ENCODE measurements at places on chromosomes 4 and X. TPM values are rescaled to one million over a fixed set of nuclear protein-coding genes. Genes with fewer than 3 reads are reported as not detected.

DNA sequence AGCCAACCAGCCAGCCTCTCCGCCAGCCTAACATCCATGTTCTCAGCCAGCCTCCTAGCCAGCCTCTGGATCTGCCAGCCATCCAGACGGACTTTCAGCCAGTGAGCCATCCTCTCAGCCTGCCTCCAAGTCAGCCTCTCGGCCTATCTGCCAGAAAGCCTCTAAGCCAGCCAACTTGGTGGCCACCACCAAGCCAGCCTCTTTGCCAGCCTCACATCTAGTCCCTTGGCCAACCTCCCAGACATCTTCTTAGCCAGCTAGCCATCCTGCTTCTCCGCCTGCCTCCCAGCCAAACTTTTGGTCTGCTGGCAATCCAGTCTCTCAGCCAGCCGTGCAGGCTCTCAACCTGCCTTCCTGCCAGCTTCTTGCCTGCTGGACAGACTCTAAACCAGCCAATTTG, 16.4 kb upstream of the ARAP2 start:
- ATAC-seq, result no peak

DNA sequence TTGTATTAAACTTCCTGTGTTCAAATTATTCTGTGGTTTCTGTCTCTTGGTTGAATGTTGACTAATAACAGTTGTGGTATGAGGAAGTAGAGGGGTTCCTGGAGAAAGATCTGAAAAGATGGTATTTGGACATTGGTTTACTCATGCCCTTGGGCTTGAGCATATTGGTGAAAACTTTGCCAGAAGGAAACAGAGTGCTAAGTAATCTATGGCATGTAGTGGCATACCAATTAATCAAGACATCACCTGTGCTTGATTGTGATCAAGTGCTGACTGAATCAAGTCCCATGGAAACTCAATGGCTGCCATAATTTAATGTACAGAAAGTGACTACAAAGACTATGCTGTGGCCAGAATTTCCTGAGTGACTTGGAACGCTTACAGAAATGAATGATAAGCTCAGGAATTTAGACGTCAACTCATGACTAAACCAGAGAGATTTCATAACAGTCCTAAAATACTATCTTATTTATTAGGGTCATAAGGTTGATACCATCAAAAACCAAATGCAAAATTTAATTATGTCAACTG, 2062.9 kb downstream of the ARAP2 start:
- ATAC-seq, result no peak

DNA sequence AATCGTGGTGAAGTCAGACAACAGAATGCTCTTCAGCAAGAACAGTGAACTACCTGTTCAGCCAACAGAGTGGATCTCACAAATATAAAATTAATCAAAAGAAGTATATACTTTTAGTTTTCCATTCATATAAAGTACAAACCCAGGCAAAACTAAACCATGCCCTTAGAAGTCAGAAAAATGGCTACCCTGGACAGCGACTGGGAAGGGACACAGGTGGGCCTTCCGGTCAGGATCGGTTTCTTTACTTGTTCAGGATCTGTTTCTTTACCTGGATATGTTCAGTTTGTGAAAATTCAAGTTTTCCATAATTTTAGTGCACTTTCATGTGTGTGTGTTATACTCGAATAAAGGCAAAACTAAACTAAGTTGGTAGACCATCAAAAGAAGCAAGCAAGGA, 12.4 kb upstream of the GPR173 start:
- no peak for ATAC-seq

Gene PALLD
- total RNA-seq, result 25.3 TPM

Gene DOCK11
- total RNA-seq, result 24.7 TPM

- no peak for ATAC-seq
Measured at GRCh38 chr4:115562506-115562905, 449.1 kb upstream of the NDST4 start.

DNA sequence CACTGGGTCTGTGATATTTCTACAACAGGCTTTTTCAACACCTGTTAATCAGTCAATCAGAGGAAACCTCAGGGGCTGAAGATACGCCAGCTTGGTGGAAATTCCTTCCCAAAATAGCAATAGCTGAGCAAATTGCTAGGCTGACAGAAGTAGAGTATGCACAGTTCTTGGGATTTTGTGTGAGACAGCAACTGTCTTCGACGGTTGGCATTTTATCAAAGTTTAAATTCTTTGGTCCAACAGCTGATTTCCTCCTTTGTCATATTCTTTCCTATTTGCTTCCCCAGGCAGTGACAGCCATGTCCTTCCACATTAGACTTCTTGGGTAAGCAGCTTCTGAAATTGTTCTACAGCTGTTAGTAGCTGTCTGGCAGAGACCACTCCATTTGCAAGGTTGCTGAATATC, 8.0 kb upstream of the PALLD start:
- no peak for ATAC-seq

DNA sequence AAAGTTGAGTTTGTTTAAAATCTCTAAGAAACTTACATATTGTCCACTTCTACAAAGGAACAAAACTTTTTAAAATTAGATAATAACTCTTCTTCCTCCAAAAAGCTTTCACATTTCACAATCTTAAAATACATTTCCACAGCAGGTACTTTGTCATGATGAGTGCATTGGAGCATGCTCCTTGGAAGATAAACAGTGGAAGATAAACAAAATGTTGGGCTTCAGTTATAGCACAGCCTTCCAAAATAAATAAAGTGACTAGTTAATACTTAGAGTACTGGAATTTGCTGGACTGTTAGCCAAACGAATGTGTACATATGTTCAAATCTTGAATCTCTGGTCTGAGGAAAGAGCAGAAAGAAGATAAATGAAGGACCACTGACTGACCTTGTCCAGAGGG, 54.9 kb upstream of the PDE5A start:
- no peak for ATAC-seq

- no peak for ATAC-seq
Measured at GRCh38 chr4:37727635-37728034, 41.5 kb upstream of the RELL1 start.

Gene HS6ST2
- 25.7 TPM for total RNA-seq

DNA sequence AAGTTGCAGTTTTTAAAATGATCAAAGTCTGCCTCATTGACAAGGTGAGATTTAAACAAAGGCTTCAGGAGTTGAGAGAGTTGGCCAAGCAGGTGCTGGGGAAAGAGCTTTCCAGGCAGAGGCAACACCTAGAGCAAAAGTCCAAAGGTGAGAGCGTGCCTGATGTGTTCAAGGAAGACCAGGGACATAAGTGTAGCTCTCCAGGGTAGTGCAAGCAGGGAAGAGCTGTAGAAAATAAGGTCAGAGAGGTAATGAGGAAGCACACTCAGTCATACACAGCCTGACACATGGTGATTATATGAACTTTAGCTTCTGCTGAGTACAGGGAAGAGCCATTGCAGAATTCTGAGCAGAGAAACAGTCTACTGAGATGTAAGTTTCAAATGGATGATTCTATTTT, 265.0 kb upstream of the NWD2 start:
- ATAC-seq, result no peak

Gene IL9R
- total RNA-seq, result not detected

DNA sequence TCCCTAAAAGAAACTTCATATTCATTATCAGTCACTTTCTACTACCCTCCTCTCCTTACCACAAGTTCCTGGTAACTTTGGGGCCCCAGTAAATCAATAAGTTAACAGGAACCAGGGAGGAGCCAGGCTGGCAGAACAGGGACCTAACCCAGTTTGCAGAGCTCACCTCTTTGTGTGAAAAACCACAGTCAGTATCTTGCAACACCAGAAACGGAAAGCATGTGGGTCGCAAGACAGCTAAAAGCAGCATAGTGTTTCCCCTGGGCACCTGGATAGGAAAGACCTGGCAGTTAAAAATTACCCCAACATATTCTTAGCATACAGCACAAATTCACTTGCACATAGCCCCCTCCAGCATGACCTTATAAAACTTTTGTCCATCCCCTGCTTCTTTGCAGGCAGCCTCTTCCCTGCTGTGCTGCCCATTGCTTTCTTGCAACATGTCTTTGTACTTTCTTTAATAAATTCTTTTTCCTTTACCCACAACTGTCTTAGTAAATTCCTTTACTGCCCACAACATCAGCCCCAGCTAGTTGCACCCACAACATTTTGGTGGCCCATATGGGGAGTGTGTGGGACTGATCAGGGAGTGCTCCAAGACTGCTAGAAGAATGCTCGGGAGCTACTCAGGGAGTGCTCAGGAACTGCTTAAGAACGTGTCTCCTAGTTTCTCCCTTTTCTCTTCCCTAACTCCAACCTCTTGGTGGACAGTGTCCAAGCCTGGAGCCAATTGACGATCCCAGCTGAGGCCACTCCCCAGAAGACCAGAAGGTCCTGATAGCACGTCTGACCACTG, 83.4 kb downstream of the MSN start:
- ATAC-seq, result no peak

- no peak for ATAC-seq
Measured at GRCh38 chr4:75490155-75490554, 24.0 kb downstream of the RCHY1 start.

Gene PFKFB1
- total RNA-seq, result not detected

Gene ADRA2C
- 0.81 TPM for total RNA-seq

Gene RLIM
- 59.0 TPM for total RNA-seq

DNA sequence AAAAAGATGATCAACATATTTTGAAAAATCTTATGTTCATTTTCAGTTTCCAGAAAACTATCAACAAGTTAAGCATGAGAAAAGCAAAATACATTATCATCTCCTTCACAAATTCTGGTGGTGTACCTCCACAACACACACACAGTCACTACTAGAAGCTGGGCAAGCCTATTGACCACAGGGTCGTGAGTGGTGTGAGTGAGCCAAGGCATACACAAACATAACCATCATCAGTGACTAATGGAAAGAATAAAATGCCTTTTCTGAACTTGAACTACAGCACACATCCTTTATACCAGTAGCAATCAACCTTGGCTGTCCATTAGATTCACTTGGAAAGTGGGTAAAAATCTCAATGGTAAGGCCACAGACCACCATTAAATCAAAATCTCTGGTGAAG, 180.2 kb downstream of the FAM47B start:
- ATAC-seq, result no peak

DNA sequence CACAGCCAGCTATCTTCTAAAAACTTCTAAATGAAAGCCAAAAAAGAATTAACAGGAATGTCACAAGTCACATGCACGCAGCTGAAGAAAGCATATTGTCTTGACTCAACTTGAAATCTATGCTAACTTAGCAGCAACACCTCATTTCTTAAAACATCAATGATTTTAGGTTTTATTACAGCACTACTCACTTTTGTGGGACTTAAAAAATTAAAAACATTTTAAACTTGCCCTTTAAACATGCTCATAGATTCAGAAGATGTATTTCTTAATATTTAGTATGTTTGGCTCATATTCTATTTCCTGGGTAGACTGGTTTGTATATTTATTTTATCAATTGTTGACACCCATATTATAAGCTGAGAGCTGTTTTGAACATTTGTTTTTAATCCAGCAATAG, 279.4 kb downstream of the NKX6-1 start:
- ATAC-seq, result no peak

Gene SPATA18
- 6.7 TPM for total RNA-seq

- ATAC-seq, result no peak
Measured at GRCh38 chr4:89242216-89242615, 65.4 kb downstream of the GPRIN3 start.

- ATAC-seq, result no peak
Measured at GRCh38 chrX:3598709-3599108, 114.7 kb downstream of the PRKX start.

DNA sequence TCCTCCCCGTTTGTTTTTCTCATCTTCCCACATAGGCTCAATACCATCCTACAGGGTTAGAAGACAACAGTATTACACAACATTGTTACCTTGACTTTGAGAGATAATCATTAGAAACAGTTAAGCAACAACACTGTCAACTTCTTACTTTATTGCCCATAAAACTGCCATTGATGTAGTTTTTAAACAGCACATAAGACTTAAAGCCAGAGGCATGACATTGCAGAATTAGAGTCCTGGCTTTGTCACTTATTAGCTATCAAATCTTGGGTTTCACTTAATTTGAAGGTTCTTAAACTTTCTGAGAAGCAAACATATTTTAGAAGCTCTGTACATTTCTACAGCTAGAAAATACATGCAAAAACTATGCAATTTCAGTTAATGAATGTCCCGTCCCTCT, 41.8 kb downstream of the EIF4E start:
- no peak for ATAC-seq

DNA sequence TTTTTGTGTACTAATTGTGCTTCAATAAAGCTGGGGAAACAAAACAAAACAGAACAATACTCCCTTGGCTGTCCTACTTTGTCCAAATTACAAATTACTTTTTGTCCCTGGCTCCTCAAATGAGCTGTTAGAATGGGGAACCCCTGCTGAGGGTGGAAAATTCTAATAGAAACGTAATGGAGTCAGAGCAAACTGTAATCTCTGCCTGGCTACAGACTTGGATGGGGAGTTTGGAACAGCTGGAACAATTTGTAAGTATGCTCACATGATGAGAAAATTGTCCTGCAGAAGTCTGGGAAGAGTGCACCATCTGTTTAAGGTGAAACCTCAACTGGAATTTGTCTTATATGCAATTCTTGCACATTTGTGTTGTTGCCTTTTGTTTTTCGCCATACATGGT, 364.4 kb upstream of the CLNK start:
- ATAC-seq, result no peak

DNA sequence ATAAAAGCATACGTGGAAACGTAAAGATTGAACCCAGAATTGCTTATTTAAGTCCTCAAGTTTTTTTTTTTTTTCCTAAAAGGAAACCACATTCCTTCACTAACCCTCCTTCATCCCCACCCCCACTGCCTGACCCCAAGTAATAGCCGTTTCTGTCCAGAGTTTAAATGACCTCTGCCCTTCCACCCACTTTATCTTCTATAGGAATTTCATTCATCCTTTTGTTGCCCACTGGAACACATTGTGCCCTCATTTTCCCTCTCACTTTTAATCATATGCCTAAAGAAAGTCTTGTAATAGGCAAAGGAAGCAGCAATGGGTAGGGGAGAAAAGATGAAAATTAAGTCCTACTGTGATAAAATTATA, 62.7 kb downstream of the SH3RF1 start:
- ATAC-seq, result no peak

DNA sequence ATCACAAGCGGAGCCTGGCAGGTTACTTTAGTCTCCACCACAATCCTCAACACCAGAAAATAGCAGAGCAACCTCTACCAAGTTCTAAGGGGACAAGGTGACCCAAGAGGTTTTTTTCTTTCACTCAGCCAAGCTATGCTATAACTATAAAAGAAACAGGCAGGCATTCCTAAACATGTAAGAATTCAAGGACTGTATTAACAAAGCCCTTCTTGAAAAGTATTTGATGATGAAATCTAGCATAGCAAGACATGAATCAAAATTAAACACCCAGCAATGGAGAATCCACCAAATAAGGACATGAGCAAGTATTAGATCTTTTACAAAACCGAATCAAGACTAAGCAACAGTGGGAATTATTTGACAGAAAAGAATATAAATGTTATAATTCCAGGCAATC, 25.7 kb upstream of the C1QTNF7 start:
- no peak for ATAC-seq

Gene KLF8
- total RNA-seq, result 0.81 TPM

Gene ATP2B3
- total RNA-seq, result 0.15 TPM

Gene MAGEA9B
- not detected for total RNA-seq

All from motor neuron (in vitro differentiated cells).